CD4-positive, alpha-beta T cell treated with Interleukin-17A for 4 hours (primary cell): ENCODE measurements at places on chromosomes 6 and 20.

- DNase-seq: no peak
Observed at GRCh38 chr6:16840291-16840690, 79.0 kb upstream of the ATXN1 start.

DNA sequence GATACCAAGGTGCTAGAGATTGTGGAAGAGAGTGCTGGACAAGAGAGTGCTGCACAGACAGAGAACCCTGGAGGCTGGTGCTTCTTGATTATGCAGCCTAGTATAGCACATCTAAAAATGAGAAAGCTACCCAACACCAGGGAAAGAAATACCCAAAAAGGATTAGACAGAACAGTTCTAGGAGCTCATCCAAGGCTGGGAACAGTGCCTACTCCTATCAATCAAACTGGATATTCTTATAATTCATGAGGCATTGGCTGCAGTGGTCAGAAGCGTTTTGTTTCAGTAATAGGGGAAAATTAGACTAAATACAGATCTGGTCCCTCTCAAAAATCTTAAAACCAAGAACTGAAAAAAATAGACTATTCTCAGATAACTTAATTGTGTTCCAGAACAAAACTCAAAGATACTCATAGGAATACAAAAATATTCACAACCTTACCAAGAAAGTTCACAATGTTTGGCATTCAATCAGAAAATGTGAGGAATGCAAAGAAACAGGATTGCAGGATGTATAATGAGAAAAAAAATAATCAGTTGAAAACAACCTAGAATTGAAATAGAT is 222.9 kb downstream of the EPHA7 start:
- no peak for DNase-seq

DNA sequence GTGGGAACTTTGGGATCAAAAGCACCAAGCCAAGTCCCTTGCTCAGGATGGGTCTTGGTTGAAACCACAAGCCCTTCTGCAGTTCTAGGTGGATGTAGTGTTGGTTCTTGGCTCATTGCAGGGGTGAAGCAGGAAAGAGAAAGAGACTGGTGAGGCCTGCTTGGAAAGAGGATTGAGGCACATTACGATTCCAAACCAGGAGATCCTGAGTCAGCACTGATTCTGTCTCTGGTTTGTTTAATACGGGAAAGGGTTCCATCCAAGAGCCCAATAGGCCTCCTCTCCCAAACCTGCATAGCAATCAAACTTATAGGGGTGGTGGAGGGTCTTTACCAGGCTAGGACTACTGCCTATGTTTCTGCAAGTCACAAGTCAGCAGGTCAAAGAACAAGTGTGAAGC is 24.3 kb downstream of the NSFL1C start:
- DNase-seq: no peak

DNA sequence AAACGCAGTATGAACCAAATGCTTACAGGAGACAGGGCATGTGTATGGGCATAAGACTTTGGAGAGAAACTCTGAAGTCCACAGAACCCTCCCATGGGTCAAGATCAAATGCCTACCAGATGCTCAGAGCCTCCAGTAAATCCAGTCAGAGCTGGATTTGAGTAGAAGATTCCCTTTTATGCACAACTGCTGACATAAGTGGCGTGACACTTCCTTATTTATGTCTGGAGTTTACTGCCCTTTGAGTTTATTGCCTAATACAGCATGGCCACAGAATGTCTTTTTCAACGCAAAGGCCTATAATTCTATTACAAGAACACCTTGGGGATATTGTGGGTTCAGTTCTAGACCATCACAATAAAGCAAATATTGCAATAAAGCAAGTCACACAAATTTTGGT is 220.0 kb upstream of the FOXQ1 start:
- no peak for DNase-seq

DNA sequence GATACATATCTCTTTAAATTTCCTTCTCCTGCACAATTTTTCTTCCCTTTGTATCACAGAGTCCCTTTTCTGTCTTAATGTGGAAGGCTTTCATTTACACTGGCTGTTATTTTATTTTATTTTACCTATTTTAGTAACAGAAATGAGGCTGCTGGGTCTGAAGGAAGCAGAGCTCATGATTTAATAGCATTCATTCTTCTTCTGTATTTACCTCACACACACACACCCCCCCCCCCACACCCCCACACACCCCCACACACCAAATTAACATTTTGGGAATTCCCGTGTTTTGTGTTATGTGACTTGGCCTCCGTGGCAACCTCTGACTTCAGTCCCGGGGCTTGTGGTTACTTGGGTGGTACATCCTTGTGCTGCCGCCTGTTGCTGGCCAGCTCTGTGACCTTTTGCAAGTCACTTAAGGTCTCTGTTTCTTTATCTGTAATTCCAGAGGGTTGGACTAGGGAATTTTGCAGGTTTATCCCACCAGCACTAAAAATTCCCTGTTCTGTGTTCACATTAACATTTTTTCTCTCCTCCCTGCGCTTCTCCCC is 108.8 kb downstream of the TIAM2 start:
- peak; percentile 7 for DNase-seq

GRCh38 chr20:9241721-9242427 is 173.0 kb downstream of the PLCB4 start:
- DNase-seq: no peak

DNA sequence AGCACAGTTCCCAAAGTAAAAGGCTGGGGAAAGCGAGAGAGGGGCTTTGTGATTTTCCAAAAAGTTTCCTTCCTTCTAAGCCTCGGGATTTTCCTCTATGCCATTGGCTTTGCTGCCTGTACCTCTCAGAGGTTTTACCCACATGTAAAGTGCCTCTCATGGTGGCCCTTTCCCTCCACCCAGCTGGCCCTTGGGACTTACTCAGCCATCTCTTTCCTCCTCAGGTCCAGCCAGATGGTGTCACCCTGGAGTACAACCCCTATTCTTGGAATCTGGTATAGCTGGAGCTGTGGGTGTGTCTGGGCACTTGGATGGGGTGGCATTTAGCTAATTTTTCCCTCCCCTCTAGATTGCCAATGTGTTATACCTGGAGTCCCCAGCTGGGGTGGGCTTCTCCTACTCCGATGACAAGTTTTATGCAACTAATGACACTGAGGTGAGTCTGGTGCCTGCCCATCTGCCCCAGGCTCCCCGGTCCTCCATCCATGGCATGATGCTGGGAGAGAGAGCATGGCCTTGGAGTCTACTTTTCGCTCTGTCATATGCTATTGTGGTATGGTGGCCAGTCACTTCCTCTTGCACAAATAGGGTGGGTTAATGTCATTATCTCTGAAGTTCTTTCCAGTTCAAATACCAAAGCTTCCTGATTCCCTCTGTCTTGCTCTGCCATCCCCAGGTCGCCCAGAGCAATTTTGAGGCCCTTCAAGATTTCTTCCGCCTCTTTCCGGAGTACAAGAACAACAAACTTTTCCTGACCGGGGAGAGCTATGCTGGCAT is 1.1 kb downstream of the CTSA start:
- DNase-seq: no peak

DNA sequence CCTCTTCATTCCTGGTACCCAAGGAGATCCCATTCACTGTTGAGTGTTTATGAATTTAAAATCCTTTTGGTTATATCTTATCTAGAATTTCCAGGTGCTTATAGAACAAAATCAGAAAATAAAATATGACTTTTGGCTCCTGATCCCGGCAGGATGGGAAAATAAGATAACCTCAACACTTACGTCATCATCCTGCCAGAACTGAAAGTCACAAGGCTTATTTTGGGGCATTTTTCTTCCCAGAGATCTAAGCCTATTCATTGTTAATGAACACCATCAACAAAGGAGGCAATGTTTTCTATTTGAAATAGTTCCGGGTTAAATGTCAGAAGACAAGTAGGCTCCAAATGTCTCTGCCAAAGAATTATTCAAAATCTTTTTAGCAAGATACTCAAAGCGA is 580.6 kb downstream of the TFAP2A start:
- no peak for DNase-seq

DNA sequence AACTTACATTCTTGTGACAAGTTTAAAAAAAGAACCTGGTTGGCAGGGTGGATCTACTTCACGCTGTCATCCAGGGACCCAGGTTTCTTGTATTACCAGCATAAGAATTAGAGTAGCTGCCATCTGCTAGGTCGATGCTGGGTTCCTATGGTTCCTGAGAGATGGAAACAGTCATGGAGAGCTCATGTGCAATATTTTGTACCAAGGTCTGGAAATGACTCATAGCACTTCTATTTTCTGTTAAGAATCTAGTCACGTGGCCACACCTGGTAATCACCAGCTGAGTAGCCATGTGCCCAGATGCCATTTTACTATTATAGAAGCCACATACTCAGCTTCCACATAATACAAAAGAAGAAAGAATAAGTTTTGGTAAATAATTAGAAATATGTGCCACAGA is 171.3 kb downstream of the CD83 start:
- DNase-seq: no peak

DNA sequence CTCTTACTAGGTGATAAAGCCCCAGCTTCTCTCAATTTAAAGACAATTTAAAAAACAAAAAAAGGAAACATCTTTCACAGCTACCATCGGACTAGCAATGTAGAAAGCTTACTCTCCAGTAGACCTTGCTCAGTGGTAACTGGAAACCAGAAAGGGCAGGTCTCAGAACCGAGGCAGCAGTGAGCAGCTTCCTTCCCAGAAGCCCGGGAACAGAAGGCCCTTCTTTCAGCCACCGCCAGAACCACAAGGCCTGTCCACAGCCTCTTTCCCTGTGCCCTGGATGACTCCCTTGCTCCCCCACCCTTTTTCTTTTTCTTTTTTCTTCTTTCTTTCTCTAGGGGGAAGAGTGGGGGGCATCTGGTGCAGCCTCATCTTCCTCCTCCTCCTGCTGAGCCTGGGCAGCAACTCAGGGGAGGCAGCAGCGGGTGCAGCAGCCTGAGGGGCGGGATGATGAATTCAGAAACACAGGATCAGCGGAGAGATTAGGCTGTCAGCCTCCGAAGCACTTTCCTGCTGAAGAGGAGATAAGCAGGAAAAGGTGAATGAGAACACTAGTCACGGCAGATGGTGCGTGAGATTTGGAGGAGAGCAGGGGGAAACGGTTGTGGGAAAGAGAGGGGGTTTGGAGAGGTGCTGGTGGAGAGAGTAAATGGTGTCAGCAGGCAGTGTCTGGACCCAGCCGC is 158.5 kb downstream of the ID4 start:
- no peak for DNase-seq

DNA sequence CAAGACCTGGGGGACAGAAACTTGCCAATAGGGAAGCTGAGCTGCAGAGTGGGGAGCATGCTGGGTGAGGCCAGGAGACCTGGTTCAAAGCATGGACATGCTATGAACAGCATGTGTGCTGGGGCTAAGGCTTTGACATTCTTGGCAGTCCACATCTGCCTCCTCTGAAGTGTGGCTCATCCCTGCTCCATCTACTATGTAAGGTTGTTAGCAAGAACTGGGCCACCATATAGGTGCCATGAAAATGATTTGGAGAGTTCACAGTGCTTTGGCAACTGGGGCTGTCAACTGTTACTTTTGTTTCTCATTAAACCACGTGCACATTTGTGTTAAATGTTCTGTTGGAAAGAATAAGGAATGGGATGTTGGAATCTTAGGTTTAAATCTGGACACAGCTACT is 311.1 kb downstream of the CDC5L start:
- DNase-seq: no peak

DNA sequence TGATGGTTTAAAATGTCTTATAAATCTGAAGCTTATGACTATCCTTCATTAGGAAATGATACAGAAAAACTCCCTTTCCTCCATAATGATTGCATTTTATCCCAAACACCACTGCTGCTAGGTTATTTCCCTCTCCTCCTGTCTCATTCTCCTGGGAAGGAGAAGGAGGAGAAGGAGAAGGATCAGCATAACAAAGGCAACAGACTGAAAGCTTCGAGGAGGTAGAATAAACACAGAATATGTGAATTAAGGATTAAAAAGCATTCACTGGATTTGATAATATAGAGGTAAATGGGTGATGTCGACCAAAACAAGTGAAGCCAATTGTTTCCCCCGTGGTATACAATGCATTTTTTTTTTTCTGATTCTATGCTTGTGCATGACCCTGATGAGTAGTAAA is 82.0 kb downstream of the WASF1 start:
- no peak for DNase-seq

- DNase-seq: peak; percentile 8
Observed at GRCh38 chr20:19757487-19758132, 448 bp upstream of the RIN2 start.

DNA sequence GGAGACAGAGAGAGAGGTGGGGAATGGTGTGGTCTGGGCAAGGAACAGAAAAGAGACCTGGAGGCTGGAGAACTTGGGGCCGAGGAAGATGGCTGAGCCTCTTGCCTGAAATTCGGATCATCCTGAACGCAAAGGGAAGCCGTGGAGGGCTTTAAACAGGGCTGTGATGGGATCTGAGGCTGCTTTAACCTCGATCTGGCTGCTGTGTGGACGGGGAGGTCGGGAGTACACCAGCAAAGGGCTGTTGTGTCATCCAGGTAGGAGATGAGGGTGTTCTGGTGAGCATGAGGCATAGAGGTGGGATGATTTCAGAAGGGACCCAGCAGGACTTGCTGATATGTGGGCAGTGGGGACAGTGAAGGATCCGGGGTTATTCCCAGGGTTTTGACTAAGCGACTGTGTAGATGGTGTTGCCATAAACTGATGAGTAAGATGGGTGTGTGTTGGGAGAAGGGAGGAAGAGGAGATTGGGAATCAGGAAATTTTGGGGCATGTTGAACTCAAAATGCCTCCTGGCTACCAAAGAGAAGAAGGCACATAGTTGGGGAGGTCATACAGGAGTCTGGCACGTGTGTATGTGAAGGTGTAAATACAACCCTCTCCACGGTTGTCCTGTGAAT is 158.5 kb downstream of the NFATC2 start:
- no peak for DNase-seq

- DNase-seq: no peak
Observed at GRCh38 chr6:156849806-156850205, 72.6 kb downstream of the ARID1B start.

- DNase-seq: no peak
Observed at GRCh38 chr6:144654506-144654905, 369.4 kb downstream of the UTRN start.

- DNase-seq: no peak
Observed at GRCh38 chr6:168078175-168078942, 653 bp downstream of the FRMD1 start.

GRCh38 chr6:13431861-13432465 is 55.4 kb downstream of the GFOD1 start:
- peak; percentile 43 for DNase-seq

DNA sequence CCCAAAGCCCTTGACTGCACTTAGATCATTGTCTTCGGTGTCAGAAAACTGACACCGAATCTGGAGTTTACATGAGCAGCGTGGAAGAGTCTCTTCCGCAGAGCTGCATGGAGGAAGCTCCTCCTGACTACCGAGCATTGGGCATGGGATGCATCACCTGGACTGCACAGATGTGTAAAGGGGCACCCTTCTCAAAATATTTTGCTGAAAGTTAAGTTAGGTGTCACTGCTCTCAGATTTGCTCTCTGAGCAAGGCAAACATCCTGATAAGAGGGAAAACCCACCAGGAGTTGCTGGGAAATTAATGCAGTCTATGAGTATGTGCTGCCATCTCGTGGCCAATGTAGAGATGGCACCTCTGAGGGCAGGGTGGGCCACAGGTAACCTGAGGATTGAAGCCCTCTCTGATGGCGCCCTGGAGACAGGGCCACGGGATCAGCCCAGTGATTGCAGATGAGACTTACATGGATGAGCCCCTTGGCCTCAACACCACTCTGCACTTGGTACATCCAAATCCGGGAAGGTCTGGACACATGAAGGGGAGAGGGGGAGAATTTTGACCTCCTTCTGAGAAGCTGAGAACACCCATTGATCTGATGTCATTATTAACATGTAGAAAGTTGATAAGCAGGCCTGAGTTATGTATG is 129.9 kb downstream of the LPA start:
- peak; percentile 69 for DNase-seq
